Suprapubic skin (tissue), 4 donors: ENCODE measurements at places on chromosomes 3 and 15. TPM values are rescaled to one million over a fixed set of nuclear protein-coding genes. Genes with fewer than 3 reads are reported as not detected.

Gene HESX1
- total RNA-seq: 0.76 TPM

Gene PROS1
- total RNA-seq: 17.0 TPM

Gene AMIGO3
- total RNA-seq: 3.3 TPM

DNA sequence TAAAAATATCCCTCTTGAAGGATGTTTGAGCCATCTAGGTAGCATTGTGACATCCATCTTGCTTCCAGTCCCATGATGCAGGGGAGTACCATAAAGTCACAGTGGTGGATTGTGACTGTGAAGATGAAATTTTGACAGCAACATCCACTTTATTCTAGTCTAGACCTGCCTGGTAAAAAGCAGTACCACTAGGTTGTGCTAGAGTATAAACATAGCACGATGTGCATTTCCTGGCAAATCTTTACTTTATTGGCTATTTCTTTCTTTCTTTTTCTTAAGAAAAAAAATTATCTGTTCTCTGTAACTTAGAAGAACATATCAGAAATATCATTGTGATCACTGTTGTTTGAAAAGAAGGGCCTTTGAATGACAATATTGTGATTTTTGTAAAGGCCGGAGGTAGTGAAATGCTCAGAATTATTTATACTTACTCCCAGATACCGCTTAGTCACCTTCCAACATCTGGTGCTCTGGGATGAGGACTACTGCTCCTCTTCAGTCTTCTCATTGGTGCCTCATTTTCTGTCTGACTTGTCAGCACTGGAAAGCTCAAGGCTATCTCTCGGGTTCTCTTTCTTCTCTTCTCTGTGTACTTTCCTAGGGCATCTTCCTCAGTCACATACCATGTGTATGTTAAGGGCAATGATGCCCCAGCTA, 35.6 kb downstream of the AGBL1 start:
- H3K27ac ChIP-seq: no peak overlapping the region
- H3K4me3 ChIP-seq: no peak overlapping the region
- H3K36me3 ChIP-seq: no peaks in the 10 kb centered on the region
- H3K27me3 ChIP-seq: peaks cover under 1% of the 10 kb centered on the region

DNA sequence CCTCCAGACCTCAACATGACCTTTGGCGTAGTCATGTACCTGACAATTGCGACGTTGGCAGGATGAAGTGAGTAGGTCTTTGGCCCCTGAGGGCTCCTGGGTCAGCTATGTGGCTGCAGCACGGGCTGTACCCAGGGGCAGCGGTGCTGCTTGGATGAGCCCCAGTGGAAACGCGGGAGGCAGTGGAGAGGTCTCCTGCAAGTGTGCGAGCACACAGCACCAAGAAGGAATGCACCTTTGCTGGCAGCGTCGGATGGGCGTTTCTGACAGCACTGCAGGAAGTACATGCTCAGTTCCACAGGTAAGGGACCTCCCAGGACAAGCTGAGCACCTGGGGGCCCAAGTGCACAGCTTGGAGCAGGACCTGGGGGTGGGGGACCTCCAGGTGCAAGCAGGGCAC, 67.4 kb upstream of the UNC13C start:
- no peaks in the 10 kb centered on the region for H3K27me3 ChIP-seq
- peak overlapping the region; percentile 5 for H3K4me3 ChIP-seq
- H3K4me1 ChIP-seq: peaks cover 3% of the 10 kb centered on the region
- no peaks in the 10 kb centered on the region for H3K36me3 ChIP-seq
- peak overlapping the region; percentile 18 for H3K27ac ChIP-seq
- no peak for DNase-seq

- H3K4me3 ChIP-seq: no peak overlapping the region
- H3K4me1 ChIP-seq: no peaks in the 10 kb centered on the region
- no peak overlapping the region for H3K27ac ChIP-seq
- H3K36me3 ChIP-seq: no peaks in the 10 kb centered on the region
These were observed 47.5 kb downstream of the CFAP92 start for GRCh38 chr3:128946411-128946810.

- no peak overlapping the region for H3K4me3 ChIP-seq
- DNase-seq: no peak
- H3K4me1 ChIP-seq: no peaks in the 10 kb centered on the region
- H3K36me3 ChIP-seq: no peaks in the 10 kb centered on the region
- H3K27ac ChIP-seq: no peak overlapping the region
These were observed 353.0 kb upstream of the RORA start for GRCh38 chr15:61582092-61582491.

Gene BTD
- total RNA-seq: 18.3 TPM

GRCh38 chr15:87154761-87155160, 1075.1 kb downstream of the AGBL1 start:
- no peaks in the 10 kb centered on the region for H3K27me3 ChIP-seq
- H3K4me1 ChIP-seq: no peaks in the 10 kb centered on the region
- no peaks in the 10 kb centered on the region for H3K36me3 ChIP-seq
- no peak overlapping the region for H3K4me3 ChIP-seq
- H3K27ac ChIP-seq: no peak overlapping the region

- DNase-seq: no peak
- no peak overlapping the region for H3K4me3 ChIP-seq
- H3K36me3 ChIP-seq: no peaks in the 10 kb centered on the region
- H3K27me3 ChIP-seq: no peaks in the 10 kb centered on the region
- no peak overlapping the region for H3K27ac ChIP-seq
These were observed 570.9 kb upstream of the IL12A start for GRCh38 chr3:159417761-159418160.

GRCh38 chr15:71168166-71168834, 53.0 kb downstream of the THSD4 start:
- H3K27ac ChIP-seq: no peak overlapping the region
- no peak overlapping the region for H3K4me3 ChIP-seq
- H3K4me1 ChIP-seq: no peaks in the 10 kb centered on the region
- no peaks in the 10 kb centered on the region for H3K36me3 ChIP-seq
- DNase-seq: no peak
